CD4-positive, alpha-beta T cell treated with Interferon alpha-2 for 1 hour (primary cell): ENCODE measurements at places on chromosomes 6 and 20.

- DNase-seq = no peak
Observed at GRCh38 chr20:59731376-59731775, 127.0 kb downstream of the PHACTR3 start.

DNA sequence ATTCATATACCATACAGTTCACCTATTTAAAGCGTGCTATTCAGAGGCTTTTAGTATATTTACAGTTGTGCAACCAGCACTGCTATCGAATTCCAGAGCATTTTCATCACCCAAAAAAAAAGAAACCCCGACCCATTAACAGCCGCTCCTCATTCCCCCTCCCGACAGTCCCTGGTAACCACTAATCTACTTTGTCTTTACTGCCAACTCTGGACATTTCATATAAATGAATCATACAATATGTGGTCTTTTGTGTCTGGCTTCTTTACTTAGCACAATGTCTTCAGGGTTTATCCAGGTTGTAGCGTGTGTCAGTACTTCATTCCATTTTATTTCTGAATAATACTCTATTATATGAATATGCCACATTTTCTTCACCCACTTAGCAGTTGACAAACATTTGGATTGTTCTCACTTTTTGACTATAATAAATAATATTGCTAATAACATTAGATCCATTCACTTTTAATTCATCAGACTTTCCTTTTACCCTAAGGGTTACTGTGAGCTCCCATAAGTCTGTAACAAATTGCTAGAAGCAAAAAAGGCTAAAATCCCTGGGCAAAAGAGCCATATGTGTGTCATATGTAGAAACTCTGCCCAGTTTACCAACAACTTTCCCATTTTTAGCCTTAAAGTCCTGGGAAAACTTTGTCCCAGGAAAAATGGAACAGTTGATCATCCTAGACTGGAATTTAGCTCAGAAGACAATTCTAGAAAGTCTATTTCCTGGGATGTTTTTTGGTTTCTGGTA is 23.2 kb upstream of the ROS1 start:
- DNase-seq = no peak

- no peak for DNase-seq
Observed at GRCh38 chr6:128278836-128279235, 241.6 kb downstream of the PTPRK start.

DNA sequence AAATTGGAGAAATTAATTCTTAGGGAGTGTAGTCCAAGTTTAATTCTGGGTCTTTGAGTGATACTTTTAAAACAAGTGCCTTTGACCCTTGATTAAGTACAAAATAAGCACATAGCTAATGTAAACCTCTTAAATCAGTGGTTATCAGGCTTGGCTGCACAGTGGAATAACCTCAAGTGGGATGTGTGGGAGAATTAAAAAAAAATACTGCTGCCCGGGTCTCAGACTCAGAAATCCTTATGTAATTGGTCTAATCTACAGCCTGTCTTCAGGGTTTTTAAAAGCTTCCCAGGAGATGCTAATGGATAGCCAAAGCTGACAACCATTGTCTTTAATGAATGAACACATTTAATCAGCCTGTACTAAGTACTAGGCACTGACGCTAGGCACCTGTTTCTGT is 28.5 kb upstream of the TMEM14A start:
- no peak for DNase-seq

DNA sequence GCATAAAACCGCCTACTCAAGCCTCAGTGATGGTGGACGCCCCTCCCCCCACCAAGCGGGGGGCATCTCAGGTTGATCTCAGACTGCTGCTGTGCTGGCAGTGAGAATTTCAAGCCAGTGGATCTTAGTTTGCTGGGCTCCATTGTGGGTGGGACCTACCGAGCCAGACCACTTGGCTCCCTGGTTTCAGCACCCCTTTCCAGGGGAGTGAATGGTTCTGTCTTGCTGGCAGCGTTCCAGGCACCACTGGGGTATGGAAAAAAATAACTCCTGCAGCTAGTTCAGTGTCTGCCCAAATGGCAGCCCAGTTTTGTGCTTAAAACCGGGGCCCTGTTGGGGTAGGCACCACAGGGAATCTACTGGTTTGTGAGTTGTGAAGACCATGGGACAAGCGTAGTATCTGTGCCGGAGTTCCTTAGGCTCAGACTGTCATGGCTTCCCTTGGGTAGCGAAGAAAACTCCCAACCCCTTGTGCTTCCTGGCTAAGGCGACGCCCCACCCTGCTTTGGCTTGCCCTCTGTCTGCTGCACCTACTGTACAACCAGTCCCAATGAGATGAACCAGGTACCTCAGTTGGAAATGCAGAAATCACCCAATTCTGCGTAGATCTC is 1334.5 kb upstream of the ADGRB3 start:
- DNase-seq = no peak

DNA sequence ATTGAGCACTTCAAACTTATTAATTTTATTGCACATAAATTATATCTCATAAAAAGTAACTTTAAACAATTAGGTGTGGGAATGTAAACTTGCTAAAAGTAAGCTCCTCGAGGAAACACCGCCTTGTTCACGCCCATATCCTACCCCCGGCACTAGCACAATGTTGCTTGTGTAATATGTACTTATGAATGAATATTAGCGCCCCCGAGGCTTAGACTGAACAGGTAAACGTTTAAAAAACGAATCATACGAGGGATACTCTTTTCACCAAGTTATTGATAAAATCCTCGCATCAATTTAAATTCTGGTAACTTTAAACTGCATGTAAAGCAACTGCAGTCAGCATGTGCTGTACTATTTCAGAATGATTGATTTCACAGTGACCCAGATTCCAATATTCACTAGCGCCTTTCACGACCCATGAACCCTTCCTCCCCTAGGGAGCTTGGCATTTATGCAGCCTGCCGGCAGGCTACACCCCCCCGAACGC is 637 bp downstream of the TFB1M start:
- DNase-seq = peak; percentile 44

GRCh38 chr6:142009647-142010046 is 123.1 kb upstream of the GJE1 start:
- DNase-seq = no peak

GRCh38 chr20:12762725-12763124 is 246.0 kb upstream of the SPTLC3 start:
- DNase-seq = no peak

DNA sequence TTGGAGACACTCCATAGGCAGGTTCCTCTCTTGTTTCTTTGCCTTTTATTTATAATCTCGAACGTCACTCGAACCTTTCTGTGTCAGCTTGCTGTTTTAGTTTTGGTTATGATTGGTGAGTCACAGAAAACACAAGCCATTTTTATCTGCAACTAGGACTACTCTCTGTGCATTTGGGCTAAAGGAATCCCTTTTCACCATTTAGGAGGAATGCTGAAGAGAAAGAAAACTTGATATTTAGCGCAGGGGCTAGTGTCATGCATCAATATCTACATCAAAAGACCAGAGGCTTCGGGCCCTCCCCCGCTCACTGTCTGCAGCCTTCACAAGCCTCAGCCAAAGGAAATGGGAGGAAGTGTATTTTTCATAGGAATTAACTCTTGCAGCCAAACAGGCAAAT is 507.8 kb upstream of the CITED2 start:
- DNase-seq = no peak
